ENCODE measurements at places on chromosomes 12 and 14. TPM values are rescaled to one million over a fixed set of nuclear protein-coding genes. Genes with fewer than 3 reads are reported as not detected.

Gene LRFN5
- 108 TPM for total RNA-seq

Gene KMT2D
- 29.8 TPM for total RNA-seq

Gene ADAM21
- total RNA-seq = 0.69 TPM

Gene LRP1-AS
- not detected for total RNA-seq

Gene GALNT8
- 48.0 TPM for total RNA-seq

Gene RDH11
- 133 TPM for total RNA-seq

Gene MUCL1
- total RNA-seq = not detected

Gene ARMH4
- total RNA-seq = 56.1 TPM

Gene ARHGEF40
- 23.5 TPM for total RNA-seq

Gene RD3L
- total RNA-seq = 1.2 TPM

Measured in diencephalon (tissue), 1 donor.